ENCODE measurements at places on chromosomes 1 and 21.

GRCh38 chr1:89948722-89949345 lies 46.1 kb upstream of the ZNF326 start:
- no peak for DNase-seq

DNA sequence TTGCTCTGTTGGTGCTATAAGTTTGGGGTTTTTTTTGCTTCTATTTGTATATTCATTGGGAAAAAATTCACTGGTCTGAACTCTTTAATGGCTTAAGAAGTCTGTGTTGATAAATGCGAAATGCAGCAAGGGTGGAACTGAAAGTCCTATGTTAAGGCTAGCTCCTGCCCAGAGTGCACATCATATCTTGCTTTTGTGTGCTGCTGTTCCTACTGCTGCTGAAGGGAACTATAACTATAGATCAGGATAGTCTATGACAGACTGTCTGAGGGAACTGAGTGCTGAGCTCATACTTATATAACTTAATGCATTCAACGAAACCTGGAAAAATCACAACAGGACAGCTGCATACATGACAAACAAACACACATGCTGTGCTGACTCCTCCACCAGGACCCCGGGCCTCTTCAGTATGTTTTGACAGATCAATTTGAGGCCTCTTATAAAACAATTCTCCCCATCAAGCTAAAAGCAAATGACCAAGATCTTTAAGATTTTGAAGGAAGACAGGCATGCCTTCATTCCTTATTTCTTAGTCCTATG lies 1031.5 kb upstream of the ADGRL2 start:
- DNase-seq: no peak

- DNase-seq: no peak
Measured at GRCh38 chr1:217076902-217077301, 353.7 kb upstream of the ESRRG start.

- DNase-seq: no peak
Measured at GRCh38 chr1:23434260-23434775, 9.8 kb upstream of the TCEA3 start.

DNA sequence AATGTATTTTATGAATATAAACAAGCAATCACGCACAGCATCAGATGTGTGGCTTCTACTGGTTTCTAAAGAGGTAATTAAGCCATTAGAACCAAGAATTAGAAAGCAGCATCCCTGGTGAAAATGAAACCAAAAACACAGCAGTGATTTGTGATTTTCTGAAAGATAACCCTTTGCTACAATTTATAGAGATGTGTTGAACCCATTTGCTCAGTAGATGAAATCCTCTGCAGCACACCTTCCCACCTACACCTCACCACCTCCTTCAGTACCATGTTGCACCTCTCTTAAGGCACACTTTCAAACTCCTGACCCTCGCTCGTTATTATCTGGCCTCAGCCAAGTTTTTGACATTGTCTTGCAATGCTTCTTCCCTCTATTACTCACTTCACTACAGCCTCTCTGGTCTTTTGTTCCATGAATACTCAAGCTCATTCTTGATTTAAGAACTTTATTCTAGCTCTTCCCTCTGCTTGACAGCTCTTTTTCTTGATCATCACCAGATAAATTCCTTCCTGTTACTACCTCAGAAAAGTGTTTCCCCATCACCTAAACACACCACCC lies 38.6 kb downstream of the NSL1 start:
- DNase-seq: no peak

GRCh38 chr1:108521990-108522393 lies 37.9 kb upstream of the EEIG2 start:
- no peak for DNase-seq

GRCh38 chr21:17915976-17916375 lies 96.8 kb upstream of the C21orf91 start:
- DNase-seq: no peak

DNA sequence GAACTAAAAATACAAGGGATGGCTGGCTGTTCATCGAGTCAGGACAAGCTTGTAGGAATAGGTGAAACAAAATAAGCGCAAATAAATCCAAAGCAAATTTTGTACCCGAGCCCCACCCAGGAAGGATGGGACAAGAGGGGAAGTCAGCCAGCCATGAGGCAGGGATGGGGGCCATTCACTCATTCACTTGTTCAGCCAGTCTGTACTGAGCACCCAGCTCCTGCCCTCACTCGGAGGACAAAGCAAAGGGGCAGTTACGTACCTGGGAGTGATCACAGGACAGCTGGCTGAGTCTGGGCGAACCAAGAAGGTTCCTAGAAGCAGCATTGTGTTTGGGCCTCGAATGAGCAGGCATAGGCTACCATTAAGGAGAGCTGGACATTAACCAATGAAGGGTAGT lies 94.0 kb upstream of the VAMP3 start:
- no peak for DNase-seq

DNA sequence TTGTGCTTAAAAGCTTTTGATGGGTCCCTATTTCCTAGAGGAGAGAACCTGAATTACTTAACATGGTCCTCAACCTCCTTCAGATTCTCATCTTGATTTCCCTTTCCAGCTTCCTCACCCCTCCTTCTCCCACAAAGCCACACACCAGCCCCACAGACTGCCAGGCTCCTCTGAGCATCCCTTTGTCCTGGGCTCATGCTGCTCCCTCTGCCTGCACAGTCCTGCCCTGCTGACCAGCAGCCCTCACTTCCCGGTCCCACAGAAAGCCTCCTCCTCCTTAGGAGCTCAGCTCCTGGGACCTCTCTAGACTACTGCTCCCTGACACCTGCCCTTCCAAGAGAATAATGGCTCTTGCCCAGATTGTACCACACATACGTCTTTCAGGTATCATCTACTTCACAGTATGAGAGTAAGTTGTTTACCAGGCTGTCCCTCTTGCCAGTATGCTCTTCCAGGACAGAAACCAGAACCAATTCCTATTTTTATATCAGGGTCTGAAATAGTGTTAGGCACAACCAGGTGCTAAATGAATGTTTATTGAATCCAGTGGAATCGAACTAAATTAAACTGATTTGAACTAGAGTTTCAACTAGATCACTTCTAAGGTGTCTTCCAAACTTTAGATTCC lies 373.4 kb downstream of the LMX1A start:
- no peak for DNase-seq

DNA sequence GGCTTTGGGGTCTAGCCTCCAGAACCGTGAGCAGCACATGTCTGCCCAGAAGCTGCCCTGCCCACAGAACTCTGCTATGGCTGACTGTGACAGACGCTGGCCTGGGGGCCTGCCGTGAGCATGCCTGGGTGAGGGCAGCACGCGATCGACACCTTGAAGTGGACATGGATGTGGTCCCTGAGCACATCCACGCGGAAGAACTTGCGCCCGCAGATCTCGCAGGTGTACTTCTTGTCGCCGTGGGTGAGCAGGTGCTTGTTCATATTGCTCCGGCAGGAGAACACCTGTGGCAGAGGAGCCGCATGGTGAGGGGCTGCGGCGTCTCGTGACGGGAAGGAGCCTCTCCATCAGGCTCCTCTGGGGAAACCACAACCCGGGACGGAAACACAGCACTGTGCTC lies 56.0 kb downstream of the PRDM15 start:
- DNase-seq: no peak

- DNase-seq: no peak
Measured at GRCh38 chr1:71565262-71565661, 484.4 kb upstream of the ZRANB2 start.

DNA sequence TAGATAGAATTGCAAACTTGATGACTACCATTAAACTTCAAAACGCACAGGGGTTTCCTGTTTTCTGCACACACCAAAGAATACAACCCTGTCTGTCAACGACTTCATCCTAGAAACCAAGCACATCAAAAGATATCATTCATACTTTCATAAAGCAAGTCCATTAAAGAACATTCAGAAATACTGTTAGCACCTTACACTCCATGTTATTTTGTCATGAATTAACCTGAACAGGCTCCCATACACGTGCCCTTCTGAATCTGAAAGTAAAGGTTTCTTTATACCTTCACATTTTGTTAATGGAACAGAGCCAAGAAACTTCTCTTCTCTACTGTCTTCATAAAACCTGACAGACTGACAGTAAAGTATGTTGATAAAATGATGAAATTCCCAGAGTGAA lies 46.1 kb downstream of the PUM1 start:
- no peak for DNase-seq

DNA sequence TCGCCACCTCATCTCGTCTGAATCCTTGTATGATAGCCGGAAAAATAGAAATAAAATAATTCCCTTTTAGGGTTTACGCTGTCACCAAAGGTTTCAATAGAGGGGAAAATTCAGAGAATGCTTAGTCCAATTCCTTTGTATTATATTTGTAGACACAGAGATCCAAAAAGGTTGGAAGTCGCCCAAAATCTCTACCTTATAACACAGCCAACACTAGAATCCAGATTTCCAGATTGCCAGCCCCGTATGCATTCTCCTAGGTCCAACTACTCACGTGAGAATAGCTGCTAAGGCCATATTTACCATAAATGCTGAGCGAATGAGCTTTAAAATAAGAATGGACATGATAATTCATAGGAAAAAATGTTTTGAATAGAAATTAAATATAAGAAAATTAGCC lies 124.5 kb downstream of the KCNK1 start:
- no peak for DNase-seq

- DNase-seq: no peak
Measured at GRCh38 chr1:99682291-99682751, 36.4 kb downstream of the PALMD start.

- DNase-seq: no peak
Measured at GRCh38 chr1:44485229-44485933, 80.3 kb downstream of the RNF220 start.

- no peak for DNase-seq
Measured at GRCh38 chr1:47693115-47693514, 255.3 kb downstream of the FOXD2 start.

- no peak for DNase-seq
Measured at GRCh38 chr1:231606712-231607111, 19.9 kb upstream of the DISC1 start.

DNA sequence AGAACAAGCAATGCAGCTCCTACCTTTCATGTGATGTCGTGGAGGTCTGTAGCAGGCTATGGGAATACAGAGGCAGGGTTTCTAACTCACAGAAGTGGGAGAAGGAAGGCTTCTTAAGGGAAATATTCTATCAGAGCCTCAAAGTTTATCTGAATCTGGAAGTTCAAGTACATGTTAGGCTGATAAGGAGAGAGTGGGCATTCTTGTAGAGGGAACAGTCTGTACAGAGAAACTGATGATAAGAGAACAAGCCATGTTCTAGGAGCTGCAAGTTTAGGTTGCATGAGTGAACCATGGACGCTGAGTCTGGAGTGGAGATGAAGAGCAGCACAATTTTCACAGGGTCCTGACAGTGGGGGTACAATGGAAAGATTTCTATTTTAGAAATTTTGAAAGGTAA lies 344.0 kb downstream of the CHRM3 start:
- no peak for DNase-seq

- no peak for DNase-seq
Measured at GRCh38 chr1:101100674-101101073, 75.1 kb upstream of the DPH5 start.

- no peak for DNase-seq
Measured at GRCh38 chr1:52190500-52191252, 48.8 kb downstream of the ZFYVE9 start.

- no peak for DNase-seq
Measured at GRCh38 chr1:243982447-243983018, 68.5 kb upstream of the ZBTB18 start.

DNA sequence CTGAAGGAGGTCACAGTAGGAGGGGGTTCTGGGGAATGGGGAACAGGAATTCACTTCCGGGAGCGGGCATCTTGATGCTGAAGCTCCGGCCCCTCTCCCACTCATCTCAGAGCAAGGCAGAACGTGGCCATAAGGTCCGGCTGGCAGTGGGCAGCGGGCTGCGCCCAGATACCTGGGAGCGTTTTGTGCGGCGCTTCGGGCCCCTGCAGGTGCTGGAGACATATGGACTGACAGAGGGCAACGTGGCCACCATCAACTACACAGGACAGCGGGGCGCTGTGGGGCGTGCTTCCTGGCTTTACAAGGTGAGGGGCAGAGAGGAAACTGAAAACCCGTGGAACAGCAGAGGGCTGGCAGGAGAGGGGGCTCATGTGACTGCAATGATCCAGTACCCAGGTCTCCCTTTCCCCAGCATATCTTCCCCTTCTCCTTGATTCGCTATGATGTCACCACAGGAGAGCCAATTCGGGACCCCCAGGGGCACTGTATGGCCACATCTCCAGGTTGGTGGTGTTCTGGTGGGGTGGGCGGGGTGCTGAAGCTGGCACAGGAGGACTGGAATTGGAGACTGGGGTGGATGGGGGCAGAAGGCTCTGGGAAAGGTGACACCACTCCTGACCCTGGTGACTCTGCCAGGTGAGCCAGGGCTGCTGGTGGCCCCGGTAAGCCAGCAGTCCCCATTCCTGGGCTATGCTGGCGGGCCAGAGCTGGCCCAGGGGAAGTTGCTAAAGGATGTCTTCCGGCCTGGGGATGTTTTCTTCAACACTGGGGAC lies 3.0 kb downstream of the SLC27A3 start:
- DNase-seq: no peak

DNA sequence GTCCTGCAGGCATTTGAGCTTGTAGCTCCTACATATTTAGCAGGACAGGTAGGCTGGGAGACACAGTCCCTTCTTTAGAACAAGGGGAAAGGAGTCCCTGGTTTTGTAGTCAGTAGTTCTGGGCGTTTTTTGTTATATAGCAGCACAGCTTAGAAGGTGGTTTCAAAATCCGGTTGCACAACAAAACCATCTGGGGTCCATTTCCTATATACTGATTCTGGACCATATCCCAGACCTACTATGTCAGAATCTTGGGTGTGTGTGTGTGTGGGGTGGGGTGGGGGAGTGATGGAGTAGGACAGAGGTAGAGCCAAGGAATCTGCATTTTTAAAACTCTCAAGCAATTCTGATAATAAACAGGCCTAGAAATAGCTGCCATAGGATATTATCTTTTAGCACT lies 21.6 kb downstream of the METTL13 start:
- no peak for DNase-seq

- no peak for DNase-seq
Measured at GRCh38 chr1:189438808-189439207, 1038.9 kb downstream of the BRINP3 start.

DNA sequence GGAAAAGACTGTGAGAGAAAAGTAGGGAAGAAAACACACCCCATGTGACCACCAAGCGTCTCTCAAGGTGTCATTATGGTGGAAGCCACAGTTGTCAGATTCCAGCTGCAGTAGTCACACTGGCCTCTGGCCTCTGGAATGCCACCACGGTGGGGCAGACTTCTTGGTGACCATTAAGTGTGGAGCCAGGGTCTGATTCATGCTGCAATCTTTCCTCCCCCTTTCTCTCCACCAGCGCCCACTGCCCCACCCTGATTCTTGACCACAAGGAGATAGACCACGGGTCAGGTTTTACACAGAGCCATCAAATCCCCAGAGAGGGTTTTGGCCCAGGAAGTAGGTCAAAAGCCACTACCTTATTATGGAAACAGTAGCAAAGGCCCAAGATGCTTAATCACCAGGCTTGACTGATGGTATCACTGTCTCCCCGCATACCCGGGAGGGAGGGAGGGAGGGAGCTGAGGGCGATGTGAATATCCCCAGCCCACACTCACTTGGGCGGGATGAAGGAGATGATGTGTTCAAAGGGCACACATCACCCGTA lies 52.7 kb upstream of the GRHL3 start:
- no peak for DNase-seq

- no peak for DNase-seq
Measured at GRCh38 chr1:224458296-224458695, 23.7 kb upstream of the WDR26 start.
